Activated CD4-positive, alpha-beta T cell treated with anti-CD3 and anti-CD28 coated beads for 36 hours (primary cell): ENCODE measurements at places on chromosomes 12 and 14.
A peak's percentile ranks its signal among the peaks of the same experiment; 100 is the strongest.

DNA sequence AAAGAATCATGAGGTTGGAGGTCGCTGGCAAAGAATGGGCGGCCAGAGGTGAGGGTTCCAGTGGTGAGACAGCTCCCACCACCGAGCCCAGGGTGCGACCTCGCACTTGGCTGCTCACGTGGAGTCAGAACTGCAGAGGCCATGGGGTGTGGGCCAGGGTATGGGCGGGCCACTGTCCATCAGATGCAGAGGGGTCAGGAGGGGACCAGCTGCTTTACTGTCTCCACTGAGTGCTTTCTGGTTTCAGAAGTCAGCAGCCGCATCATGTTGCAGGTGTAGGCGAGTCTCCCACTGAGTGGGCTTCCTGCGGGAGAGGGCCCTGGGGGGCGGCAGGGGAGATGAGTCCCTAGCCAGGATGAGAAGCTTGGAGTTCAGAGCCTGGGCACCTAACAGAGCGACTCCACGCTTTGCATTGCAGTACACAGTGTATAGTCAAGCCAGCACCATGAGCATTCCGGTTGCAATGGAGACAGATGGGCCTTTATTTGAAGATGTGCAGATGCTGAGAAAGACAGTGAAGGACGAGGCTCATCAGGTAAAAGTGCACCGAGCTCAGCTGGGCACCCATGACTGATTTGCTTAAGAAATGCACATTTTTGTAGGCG lies 46.9 kb upstream of the DYNC1H1 start:
- no peak for DNase-seq

DNA sequence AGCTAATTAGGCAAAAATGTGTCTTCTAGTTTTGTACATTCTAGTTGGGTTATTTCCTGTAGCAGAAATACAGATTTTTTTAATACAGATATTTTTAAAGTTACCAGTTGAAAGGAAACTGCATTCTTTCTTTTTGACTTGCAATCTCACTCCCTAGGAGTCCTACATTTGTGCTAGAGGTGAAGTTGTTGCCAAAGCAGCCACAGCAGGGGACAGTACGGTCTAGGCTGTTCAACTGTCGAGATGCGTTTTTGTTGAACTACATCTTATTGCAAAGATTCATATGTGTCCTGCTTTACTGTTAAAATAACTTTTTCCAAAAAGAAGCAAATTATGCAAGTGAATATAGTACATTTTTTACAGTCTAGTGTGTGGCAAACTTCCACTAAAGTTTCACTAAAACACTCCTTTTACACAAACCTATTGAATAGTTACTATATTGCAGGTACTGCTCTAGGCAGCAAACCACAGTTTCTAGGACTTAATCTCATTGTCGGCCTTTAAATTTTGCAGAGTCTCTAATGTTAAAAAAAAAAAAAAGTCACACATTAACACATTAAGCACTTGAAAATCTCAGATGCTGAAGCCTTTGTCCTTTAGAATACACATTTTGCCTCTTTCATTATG lies 30.2 kb upstream of the SRGAP1 start:
- DNase-seq = no peak

DNA sequence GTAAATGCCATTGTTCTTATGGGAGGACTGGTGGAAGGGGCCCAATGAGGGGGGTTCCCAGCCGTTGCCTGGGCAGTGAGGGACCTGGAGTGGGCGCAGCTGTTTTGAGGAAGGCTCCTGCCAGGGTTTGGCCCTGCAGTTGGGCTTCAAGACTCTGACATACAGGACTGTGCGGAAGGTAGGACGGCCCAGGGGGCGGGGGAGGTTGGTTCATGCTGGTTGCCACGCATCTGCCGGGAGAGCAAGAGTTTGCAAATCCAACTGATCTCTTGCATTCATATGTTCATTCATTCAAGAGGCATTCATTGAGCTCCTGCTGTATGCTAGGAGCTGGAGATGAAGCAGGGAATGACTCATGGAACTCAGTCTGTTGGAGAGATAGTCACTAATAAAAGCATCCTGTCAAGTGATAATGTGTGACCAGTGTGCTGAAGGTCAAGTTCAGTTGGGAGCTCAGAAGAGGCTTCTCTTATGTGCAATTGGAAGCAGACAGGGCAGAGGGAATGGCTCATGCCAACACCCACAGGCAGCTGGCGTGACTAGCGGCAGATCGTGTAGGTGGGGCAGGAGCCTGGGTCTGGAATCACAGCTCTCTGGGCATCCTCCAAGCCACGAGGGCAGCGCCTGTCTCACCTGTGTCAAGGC lies 7.8 kb downstream of the SH2B3 start:
- DNase-seq = no peak

DNA sequence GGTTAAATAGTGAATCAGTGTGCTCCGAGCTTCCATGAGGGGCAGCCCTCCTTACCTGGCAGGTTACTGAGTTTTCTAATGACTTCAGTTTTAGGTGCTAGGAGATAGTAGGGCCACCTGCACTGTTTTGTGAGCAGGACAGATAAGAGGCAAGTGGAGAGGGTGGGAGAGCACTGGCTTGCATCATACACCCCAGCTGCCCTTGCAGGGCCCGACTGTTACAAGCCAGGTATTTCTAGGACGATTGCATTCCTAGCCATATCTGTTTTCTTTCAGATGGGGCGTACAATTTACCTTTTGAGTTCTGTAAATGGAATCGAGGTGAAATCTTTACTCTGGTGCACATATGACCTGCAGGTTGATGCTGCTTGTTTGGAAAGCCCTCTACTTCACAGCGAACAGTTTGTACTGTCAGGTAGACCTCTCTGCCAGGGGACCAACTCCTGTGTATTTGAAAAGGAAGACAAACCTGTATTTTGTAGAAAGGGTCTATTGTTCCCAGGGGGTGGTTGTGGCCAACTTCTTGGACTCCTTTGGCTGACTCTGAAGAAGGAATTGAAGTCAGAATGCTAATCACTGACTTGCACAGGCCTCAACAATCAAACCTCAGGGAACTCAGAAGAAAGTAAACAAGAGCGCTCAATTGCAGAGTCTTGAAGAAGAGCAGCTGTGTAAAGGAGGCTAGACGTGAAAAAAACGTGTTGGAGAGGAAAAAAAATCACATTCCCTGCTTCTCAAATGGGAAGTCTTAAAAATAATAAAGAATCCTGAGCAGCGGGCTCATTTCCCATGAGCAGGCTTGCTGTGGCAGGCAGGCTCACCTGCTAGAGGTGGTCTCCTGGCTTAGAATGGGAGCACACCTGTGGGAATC lies 57.3 kb downstream of the ETV6 start:
- no peak for DNase-seq

DNA sequence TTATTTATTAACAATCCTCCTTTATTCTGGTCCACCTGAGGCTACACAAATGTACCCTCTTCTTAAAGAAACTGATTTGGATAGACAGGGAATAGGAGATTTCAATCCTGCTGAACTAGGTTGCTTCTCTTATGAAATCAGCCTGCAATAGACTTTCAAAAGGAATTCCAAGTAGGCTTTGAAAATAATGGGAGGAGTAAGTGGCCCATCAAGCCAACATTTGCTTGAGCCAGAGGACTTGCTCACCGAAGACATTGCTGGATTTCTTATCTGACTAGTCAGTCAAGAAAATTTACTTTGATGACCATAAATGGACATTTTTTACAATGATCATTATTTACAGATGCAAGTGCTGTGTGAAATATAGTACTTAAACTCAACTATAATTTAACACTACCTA lies 82.8 kb upstream of the RASSF8 start:
- no peak for DNase-seq

DNA sequence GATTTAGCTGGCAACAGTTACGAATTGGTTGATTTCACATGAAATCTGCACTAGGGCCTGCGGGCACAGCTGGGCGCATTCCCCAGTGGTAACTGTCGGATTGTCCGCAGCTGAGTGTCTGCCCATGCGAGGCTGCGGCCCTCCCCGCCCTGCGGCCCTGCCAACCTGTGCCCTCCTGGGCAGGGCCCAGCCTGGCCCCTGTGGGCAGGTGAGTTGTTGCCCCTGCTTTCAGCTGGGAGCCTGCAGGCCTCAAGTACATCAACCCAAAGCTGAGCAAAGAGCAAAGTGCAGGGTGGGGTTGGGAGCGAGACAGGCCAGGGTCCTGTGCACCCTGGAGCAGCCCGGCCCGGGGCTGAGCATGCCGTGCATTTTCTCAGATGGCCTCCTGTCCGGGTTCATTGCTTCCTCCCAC lies 89.1 kb downstream of the ADGRD1 start:
- no peak for DNase-seq

DNA sequence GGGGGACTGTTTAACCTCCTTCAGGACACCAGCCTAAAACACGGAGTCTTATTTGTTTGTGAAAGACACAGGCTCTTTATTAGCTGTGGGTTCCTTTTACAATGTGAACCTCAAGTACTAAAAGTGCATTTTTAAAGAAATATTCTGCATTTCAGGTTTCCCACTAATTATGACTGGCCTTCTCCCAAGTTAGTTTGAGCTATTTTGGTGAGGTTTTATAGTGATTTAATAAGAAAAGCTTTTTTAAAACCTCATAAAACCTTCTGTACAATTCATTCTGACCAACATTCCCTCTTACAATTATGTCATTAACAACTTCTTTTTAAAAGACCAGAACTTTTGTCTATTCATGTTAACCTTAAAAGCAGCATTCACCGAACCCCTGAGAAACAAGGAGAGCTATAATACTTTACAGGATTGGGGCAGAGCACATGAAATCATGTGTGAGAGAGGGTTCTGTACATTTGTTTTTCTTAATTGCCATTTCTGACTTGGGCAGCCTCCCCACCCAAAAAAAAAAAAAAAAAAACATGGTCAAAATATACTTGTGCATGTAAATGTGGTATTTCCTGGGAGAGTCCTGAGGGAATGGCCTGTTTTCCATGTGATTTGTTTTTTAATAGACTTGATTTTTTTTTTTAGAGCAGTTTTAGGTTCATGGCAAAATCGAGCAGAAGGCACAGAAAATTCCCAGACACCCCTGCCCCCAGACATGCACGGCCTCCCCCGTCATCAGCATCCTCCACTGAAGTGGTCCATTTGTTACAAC lies 169.5 kb downstream of the CHST11 start:
- DNase-seq = no peak

DNA sequence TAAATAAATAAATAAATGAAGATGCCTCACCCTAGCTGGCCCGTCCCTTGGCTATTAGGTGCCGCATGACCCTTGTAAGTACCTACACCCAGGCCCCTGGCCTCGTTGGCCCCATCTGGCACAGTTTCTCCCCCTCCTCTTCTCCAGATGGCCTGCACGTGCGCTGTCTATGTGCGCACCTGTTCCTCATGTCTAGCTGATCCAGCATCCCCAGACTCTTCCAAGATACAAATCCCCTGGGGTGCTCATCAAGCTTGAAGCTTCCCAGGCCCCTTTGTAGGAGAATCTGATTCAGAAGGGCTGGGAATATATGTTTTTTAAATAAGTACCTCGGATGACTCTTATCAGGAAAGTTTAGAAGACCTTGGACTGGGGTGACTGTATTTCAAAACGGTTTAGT lies 133.3 kb downstream of the CHST11 start:
- no peak for DNase-seq

- peak; percentile 95 for DNase-seq
Observed at GRCh38 chr14:75985618-75986438, at the start of gene IFT43. IFT43 (plus strand) TSS chr14:75985763; CDS start chr14:75985787, 24 bp downstream.

GRCh38 chr12:108079721-108080120 lies 49.4 kb upstream of the WSCD2 start:
- no peak for DNase-seq

- no peak for DNase-seq
Observed at GRCh38 chr14:99544991-99545390, 59.0 kb downstream of the CCDC85C start.

GRCh38 chr12:6284273-6284672 lies 26.2 kb upstream of the PLEKHG6 start:
- DNase-seq = no peak

DNA sequence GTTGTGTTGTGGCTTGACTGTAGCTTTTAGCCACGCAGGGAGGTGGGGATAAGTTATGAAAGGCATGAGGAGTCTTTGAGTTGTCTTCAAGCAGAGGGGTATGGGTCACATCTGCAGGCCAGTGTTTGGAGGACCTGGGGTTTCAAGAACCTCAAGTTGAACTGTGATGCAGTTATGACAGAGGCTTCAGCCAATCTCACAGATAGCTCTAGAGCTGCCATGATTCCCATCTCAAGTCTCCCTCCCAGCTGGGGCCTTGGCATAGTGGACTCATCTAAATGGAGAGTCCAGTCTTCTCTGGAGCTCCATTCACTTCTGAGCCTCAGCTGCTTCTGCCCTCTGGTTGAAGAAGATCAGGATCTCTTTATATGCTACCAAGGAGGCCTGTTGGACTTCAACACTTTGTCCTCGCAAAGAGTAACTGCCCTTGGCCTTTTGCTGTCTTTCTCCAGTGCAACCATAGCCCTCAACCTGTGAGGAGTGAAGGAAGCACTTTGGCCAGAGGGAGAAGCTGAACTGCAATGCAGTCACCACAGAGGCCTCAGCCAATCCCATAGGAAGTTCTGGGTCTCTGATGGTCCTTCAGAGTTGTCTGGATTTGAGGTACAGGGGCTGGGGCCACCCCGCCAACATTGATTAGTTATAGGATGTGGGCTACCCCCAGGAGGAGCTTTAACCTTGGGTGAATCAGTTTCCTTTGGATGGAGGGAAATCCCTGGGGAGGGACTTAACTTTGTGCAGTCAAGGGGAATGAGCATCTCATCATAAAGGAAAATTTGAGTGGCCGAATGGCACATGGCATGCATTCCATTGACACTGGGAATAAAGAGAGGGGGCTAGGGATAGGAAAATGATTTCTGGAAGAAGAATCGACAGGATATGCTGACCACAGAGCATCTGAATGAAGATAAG lies 230.5 kb downstream of the PCNX1 start:
- DNase-seq = no peak

- no peak for DNase-seq
Observed at GRCh38 chr14:71301611-71302010, 394.4 kb downstream of the PCNX1 start.

DNA sequence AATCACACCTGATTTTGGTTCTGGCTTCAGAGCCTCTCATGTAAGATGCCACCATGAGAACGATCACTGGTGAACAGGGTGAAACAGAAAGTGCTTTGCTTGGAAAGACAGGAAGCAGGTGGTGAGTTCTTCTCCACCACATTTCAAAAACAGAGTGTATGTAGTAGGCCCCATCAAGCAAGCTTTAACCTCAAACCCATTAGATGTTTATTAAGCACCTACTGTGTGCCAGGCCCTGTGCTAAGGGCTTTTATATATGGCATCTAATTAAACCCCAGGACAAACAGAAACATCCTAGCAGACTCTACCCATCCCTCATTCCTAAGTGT lies 47.8 kb upstream of the MED13L start:
- DNase-seq = peak; percentile 31

GRCh38 chr14:50319721-50320120 lies 7.6 kb downstream of the DMAC2L start:
- DNase-seq = no peak
